Naive thymus-derived CD8-positive, alpha-beta T cell (primary cell): ENCODE measurements at places on chromosomes 12 and 14. TPM values are rescaled to one million over a fixed set of nuclear protein-coding genes. Genes with fewer than 3 reads are reported as not detected.
A peak's percentile ranks its signal among the peaks of the same experiment; 100 is the strongest.

The ADAMTS20 gene
- total RNA-seq: not detected

The HCAR3 gene
- total RNA-seq: not detected

DNA sequence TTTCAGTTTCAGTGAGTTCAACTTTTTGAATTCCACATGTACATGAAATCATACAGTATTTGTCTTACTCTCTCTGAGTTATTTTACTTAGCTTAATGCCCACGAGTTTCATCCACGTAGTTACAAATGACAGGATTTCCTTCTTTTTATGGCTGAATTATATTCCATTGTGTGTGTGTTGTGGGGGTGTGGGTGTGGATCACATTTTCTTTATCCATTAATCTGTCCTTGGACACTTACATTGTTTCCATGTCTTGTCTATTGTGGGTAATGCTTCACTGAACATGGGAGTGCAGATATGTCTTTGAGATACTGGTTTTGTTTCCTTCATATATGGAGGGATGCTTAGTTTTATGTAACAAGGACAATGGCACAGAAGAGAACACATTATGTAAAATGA lies 63.5 kb upstream of the TMTC1 start:
- no peaks in the 10 kb centered on the region for H3K4me1 ChIP-seq
- no peak for DNase-seq
- no peak overlapping the region for H3K27ac ChIP-seq
- H3K4me3 ChIP-seq: no peak overlapping the region

DNA sequence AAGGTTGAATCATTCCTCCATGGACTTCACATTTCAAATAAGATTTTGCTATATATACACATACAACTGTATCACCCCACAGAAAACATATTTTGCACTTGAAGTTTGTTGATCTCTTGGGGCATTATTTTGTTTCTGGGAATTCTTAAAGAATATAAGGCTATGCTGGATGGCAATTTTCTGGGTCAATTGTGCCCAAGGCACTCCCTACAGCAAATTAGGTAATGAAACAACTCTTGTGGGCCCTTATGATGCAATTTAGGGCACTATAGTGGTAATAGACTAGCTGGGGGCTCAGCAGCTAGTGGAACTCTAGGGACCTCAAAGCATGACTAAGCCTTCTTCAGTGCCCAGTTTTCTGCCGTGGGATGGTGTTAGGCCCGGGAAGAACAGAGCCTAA lies 444.4 kb downstream of the NRXN3 start:
- peaks cover 7% of the 10 kb centered on the region for H3K27me3 ChIP-seq
- no peaks in the 10 kb centered on the region for H3K4me1 ChIP-seq
- H3K27ac ChIP-seq: no peak overlapping the region
- H3K4me3 ChIP-seq: no peak overlapping the region
- no peaks in the 10 kb centered on the region for H3K36me3 ChIP-seq
- DNase-seq: no peak

GRCh38 chr12:46779879-46780278 lies 45.9 kb downstream of the SLC38A4 start:
- no peak overlapping the region for H3K4me3 ChIP-seq
- H3K27ac ChIP-seq: no peak overlapping the region
- H3K4me1 ChIP-seq: no peaks in the 10 kb centered on the region
- no peak for DNase-seq

- no peak overlapping the region for H3K27ac ChIP-seq
- peaks cover 13% of the 10 kb centered on the region for H3K27me3 ChIP-seq
- no peaks in the 10 kb centered on the region for H3K36me3 ChIP-seq
- DNase-seq: no peak
- H3K4me3 ChIP-seq: no peak overlapping the region
- H3K4me1 ChIP-seq: no peaks in the 10 kb centered on the region
These were observed 121.8 kb downstream of the SUDS3 start for GRCh38 chr12:118498171-118498570.

GRCh38 chr12:93197067-93197593 lies 180.6 kb upstream of the NUDT4 start:
- no peaks in the 10 kb centered on the region for H3K4me1 ChIP-seq
- no peak for DNase-seq
- no peaks in the 10 kb centered on the region for H3K36me3 ChIP-seq

DNA sequence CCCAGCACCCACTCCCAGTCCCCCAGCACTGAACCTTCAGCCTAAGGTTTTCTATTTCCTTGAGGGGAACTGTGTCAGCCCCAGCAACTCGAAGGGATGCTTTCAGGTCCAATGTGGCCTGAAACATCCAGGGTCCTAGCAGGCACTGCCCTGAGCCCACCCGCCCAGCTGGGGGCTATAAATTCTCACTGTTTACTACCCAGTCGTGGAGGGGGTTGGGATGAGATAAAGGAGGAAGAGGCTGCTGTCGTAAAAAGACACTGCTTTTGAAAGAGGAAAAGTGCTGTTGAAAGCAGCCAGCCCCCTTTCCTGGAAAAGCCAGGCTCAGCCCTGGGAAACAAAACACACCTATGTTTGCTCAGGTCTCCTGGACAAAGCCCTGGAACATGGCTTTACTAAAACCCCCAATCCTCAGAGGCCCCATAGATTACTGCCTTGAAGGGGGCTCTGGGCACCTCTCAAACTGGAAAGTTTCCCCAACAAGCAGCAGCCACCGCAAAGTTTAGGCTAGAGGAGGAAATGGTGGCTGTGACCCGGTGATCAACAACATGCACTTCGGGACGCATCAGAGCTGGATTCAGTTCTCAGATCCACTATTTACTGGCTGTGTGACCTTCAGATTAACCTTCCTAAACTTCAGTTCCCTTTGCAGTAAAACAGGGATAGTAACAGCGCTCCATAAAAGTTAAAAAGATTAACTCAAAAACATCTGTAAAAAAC lies 51.0 kb downstream of the ACTN1 start:
- H3K27ac ChIP-seq: peak overlapping the region; percentile 95
- H3K36me3 ChIP-seq: peaks cover 10% of the 10 kb centered on the region
- peaks cover 97% of the 10 kb centered on the region for H3K4me1 ChIP-seq
- no peaks in the 10 kb centered on the region for H3K27me3 ChIP-seq
- H3K4me3 ChIP-seq: peak overlapping the region; percentile 85

DNA sequence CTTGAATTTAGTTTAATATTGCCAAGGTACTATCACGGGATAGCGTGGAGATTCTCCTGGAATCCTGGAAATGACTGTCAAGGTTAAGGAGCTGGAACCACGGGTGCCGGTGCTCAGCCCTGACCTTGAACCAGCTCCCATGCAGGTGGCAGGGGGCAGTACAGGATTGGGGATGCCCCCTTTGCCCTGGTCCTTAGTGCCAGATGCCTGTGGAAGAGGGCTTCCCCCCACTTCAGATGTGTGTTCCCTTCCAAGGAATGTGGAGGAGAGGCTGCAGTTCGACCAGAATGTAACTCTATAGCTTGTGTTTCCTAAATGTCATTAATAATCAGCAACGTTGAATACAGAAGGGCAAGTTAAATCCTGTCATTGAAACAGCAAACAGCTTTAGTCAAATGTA lies 258.9 kb downstream of the VRK1 start:
- no peaks in the 10 kb centered on the region for H3K4me1 ChIP-seq
- no peak for DNase-seq

DNA sequence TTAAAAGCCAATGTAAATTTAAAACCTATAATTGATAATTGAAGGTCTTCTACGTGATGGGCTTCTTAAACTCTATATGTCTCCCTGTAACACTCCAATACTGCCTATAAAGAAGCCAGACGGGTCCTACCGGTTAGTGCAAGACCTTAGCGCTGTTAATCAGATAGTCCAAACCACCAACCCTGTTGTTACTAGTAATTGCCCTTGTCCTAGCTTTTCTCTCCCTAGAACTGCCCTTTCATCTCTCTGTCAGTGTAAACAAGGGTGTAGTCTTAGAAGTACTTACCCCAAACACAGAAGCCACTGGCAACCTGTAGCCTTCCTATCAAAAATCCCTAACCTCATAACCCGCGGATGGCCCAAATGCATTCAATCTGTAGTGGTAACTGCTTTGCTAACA lies 243.0 kb upstream of the DIO3 start:
- DNase-seq: no peak
- H3K27me3 ChIP-seq: peaks cover 16% of the 10 kb centered on the region
- no peaks in the 10 kb centered on the region for H3K4me1 ChIP-seq
- no peaks in the 10 kb centered on the region for H3K36me3 ChIP-seq
- H3K27ac ChIP-seq: no peak overlapping the region
